ENCODE measurements at places on chromosomes 11 and 22. TPM values are rescaled to one million over a fixed set of nuclear protein-coding genes. Genes with fewer than 3 reads are reported as not detected.

DNA sequence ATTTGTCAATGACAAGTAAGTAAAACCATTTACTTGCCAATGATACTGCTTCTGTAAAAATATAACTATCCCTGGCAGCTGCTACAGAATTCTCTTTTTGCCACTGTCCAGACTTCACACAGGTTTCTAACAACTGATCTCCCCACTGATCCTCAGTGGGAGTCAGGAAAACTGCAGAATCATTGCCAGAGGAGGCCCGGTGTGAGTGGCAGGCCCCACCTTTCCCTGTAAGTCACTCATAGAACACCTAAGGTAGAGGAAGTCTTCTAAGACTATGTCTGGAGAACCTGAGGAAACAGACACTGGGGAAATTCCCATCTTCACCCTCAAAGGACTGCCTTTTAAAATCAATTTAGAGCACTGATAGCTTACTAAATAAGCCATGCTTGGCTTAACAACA is 66.3 kb downstream of the ZC3H12C start:
- no peak for DNase-seq

GRCh38 chr11:6196396-6196795 is 2.6 kb upstream of the OR52W1 start:
- DNase-seq, result no peak

DNA sequence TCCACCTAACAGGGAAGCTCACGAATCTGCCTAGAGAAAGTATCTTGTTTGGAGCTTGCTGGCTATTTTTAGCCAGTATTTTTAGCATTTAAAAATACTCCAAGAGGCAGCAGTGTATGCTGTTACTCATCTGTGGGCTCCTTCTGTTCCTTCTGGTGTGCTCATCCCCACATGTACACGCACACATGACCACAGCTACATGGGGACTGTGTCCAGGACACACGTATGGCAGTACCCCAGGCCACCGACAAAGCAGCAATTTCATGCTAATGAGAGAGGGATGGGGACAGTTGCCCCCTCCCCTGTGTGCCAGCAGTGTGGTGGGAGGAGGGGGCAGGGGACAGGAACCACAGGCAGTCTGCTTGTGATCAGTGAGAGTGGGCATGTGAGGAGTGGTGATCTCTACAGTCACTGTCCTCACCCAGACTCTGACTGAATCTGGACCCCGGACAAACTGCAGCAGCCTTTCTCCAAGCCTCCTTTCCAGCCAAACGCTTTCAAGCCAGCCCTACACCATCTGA is 16.4 kb downstream of the USP2 start:
- no peak for DNase-seq

GRCh38 chr11:819129-819931 is 616 bp downstream of the PNPLA2 start:
- peak; percentile 99 for DNase-seq

DNA sequence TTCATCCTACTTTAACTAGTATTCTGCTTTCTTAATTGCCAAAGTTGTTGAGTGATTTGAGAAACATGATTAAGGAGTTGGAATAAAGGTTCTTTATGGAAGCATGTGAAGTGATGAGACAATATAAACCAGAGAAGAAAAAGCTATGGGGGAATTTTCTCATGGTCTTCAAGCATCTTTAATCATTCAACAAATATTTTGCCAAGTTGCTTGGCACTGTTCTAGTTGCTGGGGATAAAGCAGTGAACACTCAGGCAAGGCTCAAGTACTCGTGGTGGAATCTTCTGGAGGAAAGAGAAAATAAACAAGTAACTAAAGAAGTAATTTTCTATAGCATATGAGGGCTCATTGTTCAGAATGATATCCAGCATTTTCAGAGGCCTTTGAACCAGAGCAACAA is 9.2 kb upstream of the PIWIL4 start:
- DNase-seq, result no peak

RAG1 gene
- total RNA-seq, result 0.39 TPM

P2RY6 gene
- not detected for total RNA-seq

CCDC116 gene
- total RNA-seq, result 0.49 TPM

DNA sequence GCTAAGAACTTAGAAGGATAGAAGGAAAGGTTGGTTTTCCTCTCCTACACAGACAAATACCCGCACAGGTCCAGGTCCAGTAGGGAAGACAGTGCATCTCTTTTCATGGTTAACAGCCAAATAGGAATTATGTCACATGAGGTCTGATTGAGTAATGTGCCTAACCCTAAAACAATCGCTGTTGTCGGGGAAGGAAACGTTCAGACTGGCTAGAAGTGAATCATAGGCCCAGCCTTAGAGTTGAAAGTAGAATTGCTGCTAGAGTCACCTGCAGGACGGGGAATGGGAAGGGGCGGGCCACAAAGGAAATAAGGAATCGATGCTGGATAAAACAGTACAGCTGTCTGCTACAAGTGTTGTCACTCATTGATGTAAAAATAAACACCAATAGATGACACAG is 12.4 kb upstream of the HTATIP2 start:
- DNase-seq, result no peak

DNA sequence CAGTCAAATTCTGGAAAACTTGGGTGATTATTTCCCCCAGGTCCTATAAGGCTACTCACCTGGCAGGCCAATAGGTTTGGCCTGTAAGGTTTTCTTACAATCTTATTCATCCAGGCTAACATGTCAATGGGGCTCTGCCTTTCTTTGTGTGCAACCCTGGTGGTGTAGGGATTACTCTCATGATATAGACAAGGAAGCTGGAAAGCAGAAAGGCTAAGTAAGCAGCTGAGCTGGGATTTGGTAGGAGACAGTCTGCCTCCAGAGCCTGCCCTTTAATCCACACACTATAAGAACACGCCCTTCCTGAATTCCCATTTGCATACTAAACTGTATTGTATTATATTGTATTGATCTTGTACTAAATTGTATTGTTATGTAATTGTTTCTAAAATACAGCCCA is 373.3 kb upstream of the CCDC90B start:
- no peak for DNase-seq

DNA sequence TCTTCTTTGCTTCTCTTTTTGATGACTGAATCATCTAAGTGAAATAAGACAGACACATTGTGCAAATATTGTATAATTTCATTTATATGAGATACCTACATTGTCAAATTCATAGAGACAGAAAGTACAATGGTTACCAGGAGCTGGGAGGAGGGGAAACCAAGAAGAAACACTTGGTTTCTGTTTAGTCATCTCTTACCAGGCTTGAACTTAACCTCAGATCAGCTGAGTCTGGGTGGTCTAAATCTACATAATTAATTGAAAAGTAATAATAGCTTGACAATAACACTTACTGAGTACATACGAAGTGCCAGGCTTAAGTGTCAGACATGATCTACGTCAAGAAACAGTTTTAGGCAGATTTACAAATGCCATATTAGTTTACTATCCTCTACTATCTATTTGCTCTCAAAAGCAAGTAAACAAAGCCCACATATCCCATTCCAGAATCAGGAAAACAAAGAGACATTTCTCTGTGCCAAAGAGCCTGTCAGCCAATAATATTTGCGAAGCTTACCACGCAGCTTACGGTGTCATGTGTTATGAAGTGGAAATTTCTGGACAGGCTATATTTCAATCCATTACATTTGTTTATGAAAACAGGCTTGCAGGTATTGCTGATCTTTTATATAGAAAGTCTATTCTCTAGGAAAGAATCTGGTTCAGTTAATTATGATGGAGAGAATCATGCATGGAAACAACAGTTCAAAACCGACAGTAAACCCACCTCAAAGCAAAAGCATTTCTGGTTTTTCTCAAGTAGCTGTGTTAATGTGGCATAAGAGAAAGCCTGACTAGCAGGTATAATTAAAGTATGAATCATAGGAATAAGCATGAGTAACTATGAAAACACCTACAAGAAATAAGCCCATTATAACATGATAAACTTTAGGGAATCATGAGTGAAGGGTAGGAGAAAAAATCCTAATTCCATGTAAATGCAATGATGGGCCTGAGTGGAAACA is 2.7 kb upstream of the ARHGAP42 start:
- DNase-seq, result no peak

OR8A1 gene
- total RNA-seq, result not detected

DNA sequence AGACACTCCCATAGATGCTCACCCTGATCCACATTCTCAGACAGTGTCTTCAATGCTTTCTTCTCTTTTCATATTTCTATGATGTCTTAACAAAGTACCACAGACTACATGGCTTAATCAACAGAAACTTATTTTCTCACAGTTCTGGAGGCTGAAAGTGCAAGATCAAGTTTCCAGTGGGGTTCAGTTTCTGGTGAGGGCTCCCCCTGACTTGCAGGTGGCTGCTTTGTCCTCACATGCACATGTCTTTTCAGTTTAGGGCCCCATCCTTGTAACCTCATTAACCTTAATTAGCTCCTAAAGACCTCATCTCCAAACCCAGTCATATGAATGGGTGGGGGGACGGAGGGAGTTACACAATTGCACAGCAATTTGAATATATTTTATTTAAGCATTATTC is 335.8 kb downstream of the AASDHPPT start:
- no peak for DNase-seq

GRCh38 chr22:47620391-47620790 is 857.9 kb downstream of the TBC1D22A start:
- DNase-seq, result peak; percentile 54

PRR33 gene
- not detected for total RNA-seq

BSCL2 gene
- 68.2 TPM for total RNA-seq

DNA sequence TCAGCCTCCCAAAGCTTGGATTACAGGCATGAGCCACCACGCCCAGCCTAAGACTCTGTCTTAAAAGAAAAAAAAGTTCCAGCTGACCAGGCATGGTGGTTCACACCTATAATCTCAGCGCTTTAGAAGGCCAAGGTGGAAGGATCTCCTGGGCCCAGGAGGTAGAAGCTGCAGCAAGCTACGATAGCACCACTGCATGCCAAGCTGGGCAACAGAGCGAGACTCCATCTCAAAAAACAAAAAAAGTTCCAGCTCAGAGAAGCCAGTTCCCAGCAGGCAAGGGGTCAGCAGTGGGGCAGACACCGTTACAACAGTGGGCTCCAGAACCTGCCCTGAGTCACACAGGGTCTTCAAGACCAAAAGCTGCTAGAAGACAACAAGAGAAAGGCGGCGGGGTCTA is 3.3 kb downstream of the TMEM184B start:
- no peak for DNase-seq

- DNase-seq, result no peak
These were observed 47.4 kb upstream of the RAB1B start for GRCh38 chr11:66221012-66221411.

- DNase-seq, result no peak
These were observed 457 bp downstream of the SSTR3 start for GRCh38 chr22:37211866-37212173.

GRCh38 chr11:82865841-82866240 is 34.4 kb downstream of the PRCP start:
- DNase-seq, result no peak

DNA sequence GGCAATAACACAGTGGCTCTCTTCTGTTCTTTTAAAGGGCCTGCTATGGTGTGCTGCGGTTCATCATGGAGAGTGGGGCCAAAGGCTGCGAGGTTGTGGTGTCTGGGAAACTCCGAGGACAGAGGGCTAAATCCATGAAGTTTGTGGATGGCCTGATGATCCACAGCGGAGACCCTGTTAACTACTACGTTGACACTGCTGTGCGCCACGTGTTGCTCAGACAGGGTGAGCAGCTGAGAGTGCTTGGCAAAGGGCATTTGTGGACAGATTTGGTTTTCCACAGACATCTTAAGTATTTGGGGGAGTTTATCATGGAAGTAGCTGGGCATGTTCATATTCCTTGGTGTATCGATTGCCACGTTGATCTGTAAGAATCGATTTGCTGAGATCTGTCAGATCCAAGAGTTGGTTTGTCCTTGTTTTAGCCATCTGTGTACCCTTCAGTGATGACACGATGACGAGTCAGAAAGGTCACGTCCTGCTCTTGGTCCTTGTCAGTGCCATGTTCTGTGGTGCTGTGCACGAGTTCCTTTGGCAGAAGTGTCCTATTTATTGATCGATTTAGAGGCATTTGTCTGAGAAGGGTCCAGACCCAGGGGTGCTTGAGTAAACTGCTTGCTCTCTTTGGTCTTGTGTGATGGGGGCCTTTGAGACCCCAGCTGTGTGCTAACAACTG is 4.8 kb downstream of the RPS3 start:
- DNase-seq, result no peak

PDE3B gene
- 0.88 TPM for total RNA-seq

NTM gene
- total RNA-seq, result 5.0 TPM

ART1 gene
- not detected for total RNA-seq

DNA sequence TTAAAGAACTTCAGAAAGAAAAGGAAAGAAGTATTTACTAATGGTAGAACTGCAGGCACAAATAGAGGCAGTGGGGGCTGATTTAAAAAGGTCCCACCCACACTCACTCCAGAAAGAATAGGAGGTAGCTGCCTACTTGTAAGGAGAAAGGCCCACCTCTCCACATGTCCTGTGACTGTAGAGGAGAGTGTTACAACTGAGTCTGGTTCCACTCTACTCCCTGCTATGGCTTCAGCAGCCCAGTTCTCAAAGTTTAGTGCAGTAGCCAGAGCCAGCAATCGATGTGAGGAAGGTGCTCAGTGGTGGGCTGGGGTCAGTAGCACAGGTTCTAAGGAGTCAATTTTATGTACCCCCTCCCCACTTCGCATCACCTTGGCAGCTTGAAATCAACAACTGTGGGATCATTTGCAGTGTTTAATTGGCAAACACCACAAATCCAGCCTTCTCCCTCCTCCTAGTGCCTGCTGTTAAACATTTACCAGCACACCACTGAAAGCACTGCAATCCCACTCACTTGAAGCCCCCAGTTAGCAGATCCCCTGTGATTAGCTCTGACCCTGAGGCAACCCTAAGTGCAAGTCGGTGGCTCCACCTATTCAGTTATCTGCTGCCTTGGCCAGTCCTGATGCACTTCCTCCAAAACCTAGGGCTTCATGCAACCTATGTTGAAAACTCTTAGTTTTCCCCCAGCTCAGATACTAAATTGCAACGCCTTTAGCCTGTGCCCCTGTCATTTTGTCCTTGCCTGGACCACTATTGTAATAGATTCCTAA is 146.6 kb downstream of the BBOX1 start:
- DNase-seq, result no peak

MAML2 gene
- total RNA-seq, result 31.6 TPM

DNA sequence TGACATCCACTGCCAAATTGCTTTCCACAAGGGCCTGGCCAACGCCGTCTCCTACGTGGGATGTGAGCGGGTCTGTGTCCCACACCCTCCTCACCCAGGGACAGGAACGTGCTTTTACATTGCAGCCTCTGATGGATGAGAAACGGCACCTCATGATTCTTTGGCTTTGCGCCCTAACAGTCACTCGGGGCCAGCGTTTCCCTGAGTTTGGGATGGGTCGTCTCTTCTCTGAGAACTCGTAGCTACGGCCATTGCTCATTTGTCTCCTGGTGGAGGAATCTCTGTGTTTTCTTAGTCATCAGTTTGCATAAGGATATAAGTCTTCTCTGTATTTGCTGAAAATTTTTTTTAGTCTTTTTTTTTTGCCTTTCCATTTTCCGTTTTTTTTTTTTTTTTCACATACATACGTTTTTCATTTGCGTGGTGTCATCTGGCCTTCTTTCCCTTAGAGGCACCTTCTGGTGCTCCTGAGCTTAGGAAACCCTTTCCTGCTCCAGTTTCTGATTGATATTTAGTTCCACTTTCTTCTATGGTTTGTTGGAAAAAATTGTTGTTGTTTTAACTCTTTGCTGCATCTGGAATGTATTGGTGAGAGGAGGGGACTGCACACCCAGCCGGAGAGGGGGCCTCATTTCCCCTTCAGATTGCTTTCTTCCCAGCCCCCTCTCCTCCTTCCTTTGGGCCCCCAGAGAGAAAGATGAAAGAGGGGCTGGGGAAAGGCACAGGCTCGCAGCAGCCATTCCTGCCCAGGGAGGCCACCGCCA is 12.0 kb downstream of the TNNT3 start:
- DNase-seq, result peak; percentile 89
